Activated T-cell treated with anti-CD3 and anti-CD28 coated beads, Interleukin-2, amount 50 U/mL, for 4 hours (primary cell): ENCODE measurements at places on chromosomes 1 and 21.

DNA sequence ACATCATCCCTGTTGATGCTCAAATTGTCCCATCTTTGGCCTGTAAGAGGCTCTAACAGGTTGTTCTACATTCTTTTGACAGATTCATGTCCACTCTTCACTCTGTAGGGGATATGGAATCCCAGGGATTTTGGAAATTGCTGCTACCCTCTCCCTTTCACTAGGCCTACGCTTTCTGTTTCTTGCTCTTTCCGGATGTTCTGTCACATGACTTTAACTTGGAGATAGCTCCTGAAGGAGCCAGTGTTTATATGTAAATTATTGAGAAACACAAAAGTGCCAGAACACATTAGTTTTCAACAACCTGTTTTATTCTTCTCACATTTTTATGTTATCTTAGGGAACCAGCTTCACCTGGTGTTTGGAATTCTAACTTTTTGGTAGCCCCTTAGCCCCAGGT, 287.1 kb upstream of the ST6GALNAC5 start:
- DNase-seq: no peak

DNA sequence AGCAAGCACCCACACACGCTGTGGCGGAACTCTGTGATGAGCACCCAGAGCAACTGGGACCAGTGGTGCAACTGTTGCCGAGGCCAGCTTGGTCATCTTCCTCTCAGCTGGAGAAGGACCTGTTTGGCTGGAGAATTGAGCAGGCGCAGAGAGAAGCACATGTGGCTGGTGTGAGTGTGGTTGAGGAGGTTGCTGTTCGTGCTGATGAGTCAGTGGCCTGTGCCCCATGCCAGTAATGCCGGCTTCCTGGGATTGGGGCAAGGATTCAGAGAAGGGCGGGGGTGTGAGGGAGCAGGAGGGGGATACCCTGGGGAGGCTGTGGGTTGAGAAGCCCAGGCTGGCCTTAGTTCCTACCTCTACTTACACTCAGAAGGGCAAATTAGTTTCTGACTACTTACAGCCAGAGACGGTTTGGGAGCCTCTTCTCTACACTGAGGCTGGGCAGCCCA, 57.5 kb upstream of the EPS8L3 start:
- no peak for DNase-seq

DNA sequence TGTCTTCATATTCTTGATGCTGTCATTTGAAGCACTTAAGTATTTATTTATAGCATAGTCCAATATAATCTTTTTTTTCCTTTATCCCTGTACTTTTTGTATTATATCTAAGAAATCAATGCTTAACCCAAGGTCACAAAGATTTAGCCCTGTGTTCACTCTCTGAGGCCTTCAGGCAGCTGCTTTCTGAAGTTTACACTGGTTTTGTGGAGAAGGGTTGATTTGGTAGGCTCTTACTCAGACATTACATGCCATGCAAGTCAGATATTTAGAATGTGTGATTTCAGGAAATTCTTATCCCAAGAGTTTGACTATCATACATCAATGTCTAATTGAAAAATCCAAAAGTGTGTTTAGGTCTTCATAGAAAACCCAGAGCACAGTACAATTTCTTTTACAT, 56.3 kb downstream of the PALMD start:
- DNase-seq: no peak

GRCh38 chr1:41874903-41875411, 43.8 kb downstream of the HIVEP3 start:
- no peak for DNase-seq

- DNase-seq: no peak
Observed at GRCh38 chr21:45629046-45629981, 14.2 kb upstream of the PCBP3 start.

DNA sequence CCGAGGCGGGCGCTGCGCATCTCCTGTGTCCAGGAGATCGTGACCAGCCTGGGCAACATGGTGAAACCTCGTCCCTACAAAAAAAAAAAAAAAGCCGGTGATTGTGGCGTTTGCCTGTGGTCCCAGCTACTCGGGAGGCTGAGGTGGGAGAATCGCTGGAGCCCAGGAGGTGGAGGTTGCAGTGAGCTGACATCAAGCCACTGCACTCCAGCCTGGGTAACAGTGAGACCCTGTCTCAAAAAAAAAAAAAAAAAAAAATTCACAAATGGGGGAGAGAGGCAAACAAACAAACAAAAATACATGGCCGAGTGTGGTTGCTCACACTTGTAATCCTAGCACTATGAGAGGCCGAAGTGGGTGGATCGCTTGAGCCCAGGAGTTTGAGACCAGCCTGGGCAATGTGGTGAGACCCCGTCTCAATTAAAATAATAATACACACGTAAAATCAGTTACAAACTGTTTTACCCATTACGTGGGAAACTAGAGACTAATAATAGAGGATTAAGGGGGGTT, 758 bp downstream of the TATDN3 start:
- no peak for DNase-seq

DNA sequence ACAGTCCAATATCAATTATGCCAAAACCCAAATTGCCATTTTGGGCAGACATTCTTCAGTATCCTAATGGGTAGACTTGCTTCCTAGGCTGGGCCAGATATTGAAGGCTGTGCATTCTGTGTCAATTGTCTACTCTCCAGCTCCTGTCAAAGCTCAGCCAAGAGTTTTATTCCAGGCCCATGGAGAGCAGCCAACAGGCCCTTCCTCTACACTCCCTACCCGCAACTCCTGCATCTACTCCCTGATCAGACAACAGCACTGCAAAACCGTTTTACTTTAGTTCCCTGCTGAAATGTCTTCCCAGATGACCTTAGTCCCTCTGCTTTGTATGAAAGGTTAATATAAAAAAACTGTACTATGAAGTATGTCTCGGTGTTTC, 6.6 kb upstream of the ADORA3 start:
- no peak for DNase-seq

GRCh38 chr1:207188901-207189300, 84.9 kb downstream of the C4BPA start:
- DNase-seq: no peak

DNA sequence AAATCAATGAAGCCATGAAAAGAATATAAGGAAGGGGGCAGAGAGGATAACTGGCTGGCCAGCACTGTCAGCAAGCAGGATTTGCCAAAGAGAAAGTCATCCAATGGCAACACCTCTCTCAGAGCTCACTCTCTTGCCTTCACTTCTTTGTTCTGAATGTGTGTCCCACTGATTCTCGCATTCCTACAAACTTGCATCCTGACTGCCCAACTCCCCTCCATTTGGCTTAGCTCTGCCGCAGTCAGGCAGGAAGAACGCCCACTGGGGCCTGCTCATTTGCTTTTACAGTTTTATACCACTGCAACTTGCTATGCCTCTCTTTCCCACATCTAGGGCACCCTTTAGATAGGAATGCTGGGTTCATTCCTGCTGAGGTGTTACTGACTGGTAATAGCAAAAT, 364.2 kb upstream of the ST6GALNAC5 start:
- DNase-seq: no peak

GRCh38 chr1:41900603-41901444, 17.9 kb downstream of the HIVEP3 start:
- no peak for DNase-seq

GRCh38 chr1:8456308-8456912, 138.5 kb downstream of the SLC45A1 start:
- no peak for DNase-seq

GRCh38 chr1:67788904-67789303, 44.4 kb downstream of the GNG12 start:
- no peak for DNase-seq

DNA sequence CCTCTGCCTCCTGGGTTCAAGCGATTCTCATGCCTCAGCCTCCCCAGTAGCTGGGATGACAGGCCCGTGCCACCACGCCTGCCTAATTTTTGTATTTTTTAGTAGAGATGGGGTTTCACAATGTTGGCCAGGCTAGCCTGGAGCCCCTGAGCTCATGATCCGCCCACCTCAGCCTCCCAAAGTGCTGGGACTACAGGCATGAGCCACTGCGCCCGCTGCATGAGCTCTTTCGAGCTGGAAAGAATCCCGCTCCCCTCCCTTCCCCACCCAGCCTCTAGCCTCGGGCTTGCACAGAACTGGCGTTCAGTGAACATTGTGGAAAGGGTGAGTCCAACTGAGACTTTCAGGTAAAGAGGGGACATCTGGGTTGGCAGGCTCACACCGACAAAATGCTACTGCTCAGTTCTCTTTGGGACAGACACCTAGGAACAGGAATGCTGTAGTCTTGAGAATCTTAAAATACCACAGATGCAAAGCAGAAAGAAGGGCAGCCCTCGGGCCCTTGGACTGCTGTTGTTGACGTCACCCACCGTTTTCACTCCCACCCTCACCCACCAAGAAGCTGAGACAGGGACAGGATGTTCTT, 9.7 kb upstream of the GNG4 start:
- no peak for DNase-seq

- DNase-seq: no peak
Observed at GRCh38 chr1:144101397-144102045, 129.7 kb upstream of the FAM72C start.

DNA sequence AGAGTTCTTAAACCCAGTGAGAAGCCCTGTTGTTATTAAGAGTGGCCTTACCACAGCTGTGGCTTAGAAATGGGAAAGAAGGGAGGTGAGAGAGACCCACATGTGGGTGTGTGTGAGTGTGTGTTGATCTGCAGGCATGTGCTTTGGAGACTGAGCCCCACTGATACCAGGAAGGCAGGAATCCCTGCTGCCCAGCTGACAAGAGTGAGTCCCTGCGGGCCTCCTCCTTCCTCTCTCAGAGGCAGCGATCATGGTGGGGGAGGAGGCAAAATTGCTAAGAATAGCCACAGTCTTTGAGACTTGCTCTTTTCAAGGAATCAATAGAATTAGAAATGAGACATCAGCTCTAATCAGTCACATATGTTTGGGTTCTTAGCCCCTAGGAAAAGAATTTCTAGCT, 87.0 kb upstream of the WARS2 start:
- no peak for DNase-seq

DNA sequence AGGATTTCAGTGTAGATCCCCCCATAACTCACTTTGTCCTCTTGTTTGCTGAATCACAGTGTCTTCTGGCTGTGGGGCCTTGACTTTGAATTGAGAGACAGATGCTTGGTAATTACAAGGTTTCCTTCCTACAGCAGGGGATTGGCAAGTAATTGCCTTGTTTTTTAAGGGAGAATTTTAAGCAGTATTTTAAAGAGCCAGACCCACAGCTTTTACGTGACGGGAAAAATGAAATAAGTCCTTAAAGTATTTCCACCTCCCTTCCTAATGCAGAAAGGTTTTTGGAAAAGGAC, 41.0 kb downstream of the PGBD5 start:
- no peak for DNase-seq

GRCh38 chr1:64440183-64440826, 29.6 kb upstream of the CACHD1 start:
- DNase-seq: no peak

DNA sequence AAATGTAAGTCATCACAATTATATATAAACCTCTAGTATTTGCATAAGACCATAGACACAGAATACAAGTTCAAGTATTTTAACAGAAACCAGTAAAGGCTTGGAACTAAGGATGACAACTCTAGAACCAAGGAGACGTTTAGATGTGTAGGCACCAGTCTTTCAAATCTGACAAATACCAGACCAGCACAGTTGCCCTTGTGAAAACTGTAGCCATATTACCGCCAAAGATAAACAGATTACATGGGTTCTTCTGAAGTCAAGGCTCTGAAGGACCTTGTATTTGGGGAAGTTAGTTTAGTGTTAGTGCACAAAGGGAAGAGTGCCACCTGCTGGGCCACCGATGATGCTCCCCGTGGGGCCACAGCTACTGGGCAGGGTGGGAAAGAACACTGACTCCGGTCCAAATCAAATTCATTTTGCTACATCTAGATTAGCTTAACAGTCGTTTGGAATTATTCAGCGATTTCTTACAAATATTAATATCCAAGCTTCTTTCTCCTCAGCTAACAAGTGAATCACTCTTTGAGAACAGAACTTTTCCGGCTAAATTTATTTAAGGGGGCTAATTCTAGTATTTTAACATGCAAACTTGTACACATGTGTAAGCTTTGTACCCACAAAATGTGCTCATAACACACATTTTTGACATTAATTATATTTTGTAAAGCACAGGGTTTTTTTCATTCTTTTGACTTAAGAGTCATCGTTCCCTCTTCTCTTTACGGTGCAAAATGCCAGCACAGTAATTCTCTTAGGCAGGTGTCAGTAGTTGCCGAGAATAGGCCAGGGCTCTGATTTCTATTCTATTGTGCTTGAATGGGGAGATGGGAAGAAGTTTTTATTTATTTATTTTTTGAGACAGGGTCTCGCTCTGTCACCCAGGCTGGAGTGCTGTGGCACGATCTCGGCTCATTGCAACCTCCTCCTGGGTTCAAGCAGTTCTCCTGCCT, 8.0 kb upstream of the NIBAN1 start:
- peak; percentile 71 for DNase-seq

GRCh38 chr1:70892930-70893329, 154.7 kb downstream of the PTGER3 start:
- DNase-seq: no peak

- DNase-seq: no peak
Observed at GRCh38 chr1:153957744-153958110, 685 bp downstream of the CRTC2 start.

DNA sequence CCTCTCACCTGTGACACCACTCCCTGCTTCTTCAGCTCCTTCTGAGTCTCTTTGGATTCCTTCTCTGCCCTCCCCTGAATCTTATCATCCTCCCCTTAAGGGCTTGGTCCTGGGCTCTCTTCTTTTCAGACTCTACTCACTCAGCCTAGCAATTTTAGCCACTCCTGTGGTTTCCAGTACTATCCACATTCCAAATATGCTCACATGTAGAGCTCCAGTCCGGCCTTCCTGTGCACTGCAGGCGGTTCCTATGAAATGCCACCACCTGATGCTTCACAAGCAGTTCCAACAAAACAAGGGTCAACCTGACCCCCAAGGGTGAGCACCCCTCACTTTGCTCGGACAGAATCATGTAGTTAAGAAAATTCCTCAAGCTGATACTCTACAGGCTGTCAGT, 35.9 kb downstream of the MAB21L3 start:
- no peak for DNase-seq

- DNase-seq: no peak
Observed at GRCh38 chr1:63739452-63739851, 34.4 kb upstream of the ROR1 start.

- DNase-seq: no peak
Observed at GRCh38 chr1:30316056-30316455, 407.3 kb downstream of the MATN1 start.

DNA sequence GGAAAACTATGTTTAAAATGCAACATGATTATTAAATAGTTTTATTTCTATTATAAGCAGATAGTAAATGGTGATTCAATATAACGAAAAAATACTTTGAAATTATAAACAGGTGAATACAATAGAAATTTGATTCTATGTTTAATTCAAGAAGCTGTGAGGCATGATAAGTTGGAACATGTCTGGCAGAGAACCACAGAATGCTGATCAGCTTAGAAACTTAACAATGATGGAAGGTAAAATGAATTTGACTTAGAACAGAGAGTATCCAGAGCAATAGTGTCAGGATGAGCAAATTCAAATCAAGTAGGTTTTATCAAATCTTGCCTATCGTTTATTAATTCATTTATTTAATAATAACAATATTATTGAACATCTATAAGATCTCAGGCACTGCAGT, 83.4 kb upstream of the ADGRL4 start:
- no peak for DNase-seq

GRCh38 chr1:226741009-226741408, 1.9 kb upstream of the ITPKB start:
- DNase-seq: no peak
